ENCODE measurements at places on chromosomes 16 and 17.

DNA sequence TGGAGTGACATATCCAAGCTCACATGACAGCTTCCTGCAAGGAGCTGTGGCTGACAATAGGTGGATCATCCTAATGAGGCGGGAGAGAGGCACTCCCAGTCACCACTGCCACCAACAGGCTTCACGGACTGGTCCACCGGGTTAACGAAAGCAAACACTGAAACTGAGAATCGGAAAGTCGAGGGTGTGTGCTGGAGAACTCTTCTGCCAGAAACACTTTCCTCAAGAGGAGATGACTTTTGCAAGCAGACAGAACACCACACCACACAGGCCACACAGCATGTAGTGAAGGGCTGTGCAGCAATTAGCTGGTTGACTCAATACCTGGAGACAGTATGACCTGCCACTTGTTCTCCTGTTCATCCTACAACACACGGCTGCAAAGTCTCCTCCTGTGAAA, 53.0 kb upstream of the DNAJA2 start:
- no peak for DNase-seq

DNA sequence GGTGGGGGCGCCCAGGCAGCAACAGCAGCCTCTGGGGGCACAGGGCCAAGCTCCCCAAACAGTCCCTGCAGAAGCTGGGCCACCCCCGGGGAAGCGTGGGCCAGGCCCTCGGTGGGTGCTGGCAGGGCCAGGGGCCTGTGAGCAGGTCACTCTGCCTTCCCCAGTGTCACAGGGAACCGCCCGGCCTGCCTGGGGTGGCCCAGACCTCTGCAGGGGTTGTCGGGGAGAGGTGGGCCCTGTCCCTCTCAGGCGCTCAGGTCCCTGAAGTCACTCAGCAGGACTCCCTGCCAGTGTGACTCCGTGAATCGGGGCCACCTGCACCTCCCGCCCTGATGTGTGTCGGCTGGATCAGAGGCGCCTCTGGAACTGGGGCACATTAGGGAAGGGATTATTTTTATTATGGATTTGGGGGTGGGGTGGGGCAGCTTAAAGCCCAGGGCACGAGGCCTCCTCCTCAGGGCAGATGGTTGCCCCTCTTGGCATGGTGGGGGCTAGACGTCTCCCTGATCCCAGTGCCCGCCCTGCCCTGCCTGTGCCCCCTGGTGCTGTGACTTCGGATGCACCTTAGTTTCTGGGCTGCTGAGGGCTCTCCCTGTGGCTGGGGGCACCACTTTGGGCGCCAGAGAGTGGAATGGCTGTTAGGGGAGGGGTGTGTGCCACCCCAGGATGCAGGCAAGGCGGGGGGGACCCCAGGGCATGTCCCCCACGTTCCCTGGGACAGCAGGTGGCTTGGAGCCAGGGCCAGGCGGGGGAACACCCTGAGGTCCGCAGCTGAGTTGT, 1.2 kb upstream of the GNG13 start:
- no peak for DNase-seq

DNA sequence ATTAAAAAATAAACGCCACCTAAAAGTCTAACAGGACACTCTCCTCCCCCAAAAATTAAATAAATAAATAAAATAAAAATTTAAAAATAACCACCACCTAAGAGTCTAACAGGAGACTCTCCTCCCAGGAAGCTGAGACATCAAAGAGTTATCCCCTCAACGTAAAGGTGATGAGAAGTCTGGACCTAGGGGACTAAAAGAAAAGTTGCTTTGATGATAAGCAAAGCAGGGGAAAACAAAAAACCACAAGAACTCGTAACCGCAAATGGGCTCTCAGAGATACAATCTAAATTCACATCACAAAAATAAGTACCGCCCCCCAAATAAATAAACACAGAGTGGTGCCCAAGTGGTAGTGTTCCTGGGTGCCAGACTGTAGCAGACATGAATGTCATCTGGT, 412.2 kb downstream of the ZFHX3 start:
- DNase-seq: no peak

DNA sequence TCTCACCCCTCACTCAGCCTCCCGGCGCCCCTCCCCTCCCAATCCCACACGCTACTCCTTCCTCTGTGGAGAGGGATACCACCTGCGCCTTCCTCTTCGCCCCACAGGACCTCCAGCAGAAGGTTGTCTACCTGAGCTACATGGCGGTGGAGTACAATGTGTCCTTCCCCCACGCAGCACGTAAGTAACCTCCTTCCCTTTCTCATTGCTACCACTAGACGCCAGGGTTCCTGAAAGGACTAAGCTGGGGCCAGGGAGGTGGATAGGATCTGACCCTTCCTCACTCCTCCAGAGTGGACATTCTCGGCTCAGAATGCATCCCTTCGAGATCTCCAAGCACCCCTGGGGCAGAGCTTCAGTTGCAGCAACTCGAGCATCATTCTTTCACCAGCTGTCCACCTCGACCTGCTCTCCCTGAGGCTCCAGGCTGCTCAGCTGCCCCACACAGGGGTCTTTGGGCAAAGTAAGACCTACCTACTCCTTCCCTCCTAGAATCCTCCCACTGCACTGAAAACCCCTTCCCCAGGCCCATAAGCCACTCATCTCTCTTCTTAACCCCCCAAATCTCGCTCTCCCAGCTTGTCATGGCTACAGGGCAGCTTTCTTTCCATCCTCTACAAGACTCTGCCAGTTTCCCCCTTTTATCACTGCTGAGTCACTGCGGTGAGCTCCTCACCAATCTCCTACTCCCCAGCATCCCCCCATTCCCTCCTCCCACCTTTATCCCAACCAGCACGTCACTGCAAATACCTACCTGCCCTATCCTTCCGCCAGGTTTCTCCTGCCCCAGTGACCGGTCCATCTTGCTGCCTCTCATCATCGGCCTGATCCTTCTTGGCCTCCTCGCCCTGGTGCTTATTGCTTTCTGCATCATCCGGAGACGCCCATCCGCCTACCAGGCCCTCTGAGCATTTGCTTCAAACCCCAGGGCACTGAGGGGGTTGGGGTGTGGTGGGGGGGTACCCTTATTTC, 1.5 kb downstream of the CD68 start:
- no peak for DNase-seq

Measured in T47D (cell line).